Stimulated activated CD8-positive, alpha-beta memory T cell treated with anti-CD3 and anti-CD28 coated beads, Interleukin-4, amount 100 ng/mL, for 4 hours (primary cell): ENCODE measurements at places on chromosomes 12 and 14.

DNA sequence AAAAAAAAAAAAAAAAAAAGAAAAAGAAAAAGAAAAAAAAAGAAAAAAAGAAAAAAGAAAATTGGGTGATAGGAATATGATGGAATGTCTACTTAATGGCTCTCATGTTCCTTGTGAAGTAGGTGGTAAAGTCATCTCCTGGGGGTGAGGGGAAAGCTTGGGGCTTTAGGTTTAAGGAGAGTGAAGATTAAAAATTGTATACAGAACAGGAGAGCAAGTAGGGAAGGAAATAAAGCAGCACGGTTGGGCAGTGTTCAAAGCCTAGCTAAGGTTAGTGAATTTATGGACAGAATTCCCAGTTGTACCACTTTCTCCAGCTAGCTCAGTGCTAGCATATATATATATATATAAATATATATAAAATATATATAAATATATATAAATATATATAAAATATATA, 40.0 kb upstream of the SLC2A13 start:
- no peak for DNase-seq

- DNase-seq, result no peak
Measured at GRCh38 chr14:61196034-61196433, 85.1 kb downstream of the TMEM30B start.

GRCh38 chr12:11568762-11569478, 80.6 kb upstream of the ETV6 start:
- no peak for DNase-seq

GRCh38 chr14:34098045-34098984, 147.4 kb upstream of the EGLN3 start:
- DNase-seq, result no peak

DNA sequence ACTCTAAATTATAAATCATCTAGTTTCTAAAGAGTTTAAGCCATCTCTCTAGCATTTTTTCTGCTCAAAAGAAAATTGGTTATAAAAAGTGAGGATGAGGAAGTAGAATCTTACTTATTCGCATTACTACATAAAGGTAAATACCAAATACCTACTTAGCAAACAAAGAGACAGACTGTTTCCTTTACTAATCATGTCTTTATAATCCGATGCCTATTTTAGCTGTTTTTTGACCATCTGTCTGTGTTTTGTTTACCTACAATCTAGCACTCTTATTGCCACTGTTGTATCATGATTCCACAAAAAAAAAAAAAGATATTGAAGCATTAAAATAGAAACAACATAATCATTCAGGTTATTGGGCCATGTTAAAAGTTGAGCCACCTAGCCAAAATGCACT, 396.2 kb downstream of the PAWR start:
- no peak for DNase-seq

- peak; percentile 40 for DNase-seq
Measured at GRCh38 chr12:107317751-107318555, 224.6 kb upstream of the CRY1 start.

GRCh38 chr14:104680056-104680805, 9.2 kb upstream of the INF2 start:
- DNase-seq, result no peak

GRCh38 chr14:50237427-50237826, 6.0 kb upstream of the SOS2 start:
- no peak for DNase-seq

DNA sequence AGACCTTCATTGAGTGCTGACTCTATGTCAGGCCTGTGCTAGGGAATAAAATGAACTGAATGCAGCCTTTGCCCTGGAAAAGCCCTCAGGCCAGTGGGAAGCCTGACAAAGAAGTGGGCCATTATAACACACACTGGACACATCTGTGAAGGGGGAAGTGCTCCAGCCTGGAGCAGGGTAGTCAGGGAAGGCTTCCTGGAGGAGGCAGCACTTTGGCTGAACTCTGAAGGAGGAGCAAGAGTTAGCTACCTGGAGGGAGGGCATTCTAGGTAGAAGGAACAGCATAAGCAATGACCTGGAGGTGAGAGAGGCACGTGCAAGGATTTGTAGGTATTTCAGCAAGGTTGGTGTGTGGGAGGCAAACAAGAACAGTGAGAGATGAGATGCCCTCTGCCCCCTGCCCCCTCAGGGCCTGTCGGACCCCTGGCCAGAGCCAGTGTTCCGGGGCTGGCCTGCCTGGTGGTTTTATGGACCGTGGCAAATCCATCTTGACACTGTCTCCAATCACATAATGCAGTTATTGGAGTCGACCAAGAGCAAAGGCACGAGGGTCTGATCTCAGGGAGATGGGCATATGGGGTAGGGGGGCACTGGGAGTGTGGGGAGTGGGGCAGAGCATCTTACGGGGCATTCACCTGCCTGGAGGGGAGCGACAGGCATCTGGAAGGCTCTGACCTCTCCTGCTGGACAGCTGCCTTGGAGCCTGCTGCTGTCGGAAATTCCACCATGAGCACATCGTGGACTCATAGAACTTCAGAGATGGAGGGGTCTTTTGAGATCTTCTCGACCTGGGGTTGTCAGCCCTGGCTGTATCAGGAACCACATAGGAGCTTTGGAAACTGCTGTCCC, 2.7 kb upstream of the FAM222A start:
- no peak for DNase-seq

DNA sequence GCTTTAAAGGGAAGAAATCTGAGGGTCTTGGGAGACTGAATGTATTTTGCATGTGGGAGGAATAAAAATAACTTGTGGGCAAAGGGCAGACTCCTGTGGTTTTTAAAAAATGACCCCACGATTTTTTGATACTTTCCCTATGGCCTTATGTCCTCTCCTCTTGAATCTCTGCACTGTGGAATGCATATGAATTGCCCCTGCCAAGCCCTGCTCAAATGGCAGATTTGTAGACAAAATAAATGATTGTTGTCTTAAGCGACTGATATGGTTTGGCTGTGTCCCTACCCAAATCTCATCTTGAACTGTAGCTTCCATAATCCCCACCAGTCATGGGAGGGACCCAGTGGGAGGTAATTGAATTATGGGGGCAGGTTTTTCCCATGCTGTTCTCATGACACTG, 223.8 kb downstream of the DACT1 start:
- no peak for DNase-seq

- DNase-seq, result no peak
Measured at GRCh38 chr12:113414519-113415038, 7.6 kb upstream of the SDSL start.

- no peak for DNase-seq
Measured at GRCh38 chr12:113347-113746, 46.8 kb downstream of the IQSEC3 start.

DNA sequence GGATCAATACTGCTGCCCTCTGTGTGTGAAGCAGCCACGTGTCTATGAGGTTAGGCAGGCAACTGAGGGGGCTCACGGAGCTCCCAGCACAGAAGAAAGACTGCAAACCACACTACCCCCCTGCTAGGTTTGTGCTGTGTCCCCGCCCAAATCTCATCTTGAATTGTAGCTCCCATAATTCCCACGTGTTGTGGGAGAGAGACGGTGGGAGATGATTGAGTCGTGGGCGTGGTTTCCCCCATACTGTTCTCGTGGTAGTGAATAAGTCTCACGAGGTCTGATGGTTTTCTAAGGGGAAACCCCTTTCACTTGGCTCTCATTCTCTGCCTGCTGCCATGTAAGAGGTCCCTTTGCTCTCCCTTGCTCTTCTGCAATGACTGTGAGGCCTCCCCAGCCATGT, 68.6 kb downstream of the ACTN1 start:
- DNase-seq, result no peak

DNA sequence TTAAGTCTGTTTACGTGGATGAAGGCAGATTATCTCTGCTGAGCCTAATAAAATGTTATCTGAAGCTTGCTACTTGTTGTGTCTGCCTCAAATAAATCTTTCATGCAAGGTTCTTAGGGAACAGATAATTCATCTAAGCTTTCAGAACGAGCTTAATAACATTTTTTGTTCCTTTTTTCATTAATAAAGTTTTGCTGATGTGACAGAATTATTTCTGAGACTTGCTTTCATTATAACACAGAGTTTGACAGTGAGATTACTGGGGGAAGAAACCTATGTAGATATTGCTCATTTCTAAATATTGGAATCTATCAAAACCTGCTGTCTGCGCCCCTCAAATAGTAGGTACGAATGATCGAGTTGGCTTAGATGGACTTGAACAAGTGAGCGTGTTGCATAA, 948.7 kb upstream of the SEL1L start:
- no peak for DNase-seq

- DNase-seq, result no peak
Measured at GRCh38 chr14:99971941-99972747, 93.1 kb upstream of the EVL start.

- no peak for DNase-seq
Measured at GRCh38 chr14:64468451-64468850, 3.2 kb downstream of the AKAP5 start.

GRCh38 chr14:83764656-83765599, 1765.0 kb upstream of the FLRT2 start:
- no peak for DNase-seq

DNA sequence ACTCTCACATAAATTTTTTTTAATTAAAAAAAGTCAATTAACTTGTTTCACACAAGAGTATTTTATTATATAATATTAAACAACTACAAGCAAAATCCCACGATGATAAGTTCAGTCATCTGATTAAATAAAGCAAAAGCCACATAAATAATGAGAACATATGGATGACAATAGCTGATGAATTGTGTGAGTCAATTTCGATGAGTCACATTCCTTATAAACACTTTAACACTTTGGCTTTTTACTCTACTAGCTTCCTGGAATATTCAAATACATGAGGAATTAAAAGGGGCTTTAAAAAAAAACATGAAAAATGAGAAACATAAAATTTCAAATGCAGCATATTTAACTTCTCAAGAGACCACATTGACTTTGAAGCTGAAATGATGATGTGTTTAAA, 95.3 kb downstream of the BCAT1 start:
- DNase-seq, result no peak

DNA sequence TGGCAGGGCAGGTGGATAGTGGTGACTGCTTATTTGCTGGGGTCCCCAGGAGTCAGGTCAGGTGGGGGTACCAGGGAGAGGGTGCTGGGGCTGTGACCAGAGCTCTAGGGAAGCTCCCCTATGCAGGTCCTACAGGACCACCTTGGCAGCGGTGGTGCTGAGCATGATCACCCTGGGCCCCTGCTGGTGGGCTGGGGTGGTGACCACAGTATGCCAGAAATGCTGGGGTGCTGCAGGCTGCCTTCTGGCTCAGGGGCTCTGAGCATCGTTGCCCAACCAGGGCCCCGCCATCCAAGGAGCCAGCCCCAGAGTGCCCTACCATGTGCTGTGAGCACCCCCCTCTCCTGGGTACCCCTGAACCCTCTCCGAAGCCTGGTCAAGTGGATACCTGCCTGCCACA, 17.5 kb upstream of the NUDT14 start:
- no peak for DNase-seq

GRCh38 chr12:1691123-1692007, 495 bp downstream of the ADIPOR2 start:
- no peak for DNase-seq

- no peak for DNase-seq
Measured at GRCh38 chr14:103820382-103820781, 27.0 kb downstream of the PPP1R13B start.

- no peak for DNase-seq
Measured at GRCh38 chr12:7073946-7074345, 13.4 kb downstream of the C1S start.

GRCh38 chr12:13147688-13148484, 44.4 kb upstream of the GSG1 start:
- no peak for DNase-seq

DNA sequence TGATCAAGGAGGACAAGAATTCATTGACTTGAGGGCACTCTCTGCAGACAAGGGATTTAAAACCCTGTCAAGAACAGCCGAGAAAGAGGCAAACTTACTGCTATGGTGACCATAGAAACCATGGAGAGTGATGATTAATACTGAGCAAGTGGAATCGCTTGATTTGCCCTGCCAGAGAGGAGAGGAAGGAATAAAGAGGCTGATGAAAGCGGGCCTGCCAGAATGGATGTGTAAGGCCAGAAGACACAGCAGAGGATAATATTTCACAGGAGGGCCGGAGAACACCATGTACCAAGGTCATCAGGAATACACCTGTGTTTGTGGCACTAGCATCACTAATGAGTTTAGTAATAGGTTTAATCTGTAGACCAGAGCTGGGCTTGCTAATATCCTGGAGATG, 221.8 kb upstream of the DCN start:
- DNase-seq, result no peak

- DNase-seq, result no peak
Measured at GRCh38 chr14:68828698-68829097, 35.8 kb upstream of the ZFP36L1 start.

DNA sequence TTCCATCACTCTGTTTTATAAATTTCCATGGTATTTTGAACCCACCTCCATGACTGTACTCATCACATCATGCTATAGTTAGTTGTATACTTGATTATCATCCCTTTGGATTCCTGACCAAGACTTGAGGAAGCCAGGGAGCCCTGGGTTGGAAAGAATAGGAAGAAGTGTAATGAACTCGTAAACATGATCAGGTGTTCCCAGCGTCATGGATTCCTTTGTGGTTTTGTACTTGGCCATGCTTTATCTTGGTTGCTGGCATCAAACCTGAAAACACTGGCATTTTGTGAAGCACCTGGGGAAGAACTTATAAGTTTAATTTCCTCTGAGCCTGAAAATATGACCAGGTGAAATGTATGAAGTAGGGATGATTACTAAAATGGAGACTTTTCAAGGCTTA, 76.4 kb downstream of the CHST11 start:
- no peak for DNase-seq

DNA sequence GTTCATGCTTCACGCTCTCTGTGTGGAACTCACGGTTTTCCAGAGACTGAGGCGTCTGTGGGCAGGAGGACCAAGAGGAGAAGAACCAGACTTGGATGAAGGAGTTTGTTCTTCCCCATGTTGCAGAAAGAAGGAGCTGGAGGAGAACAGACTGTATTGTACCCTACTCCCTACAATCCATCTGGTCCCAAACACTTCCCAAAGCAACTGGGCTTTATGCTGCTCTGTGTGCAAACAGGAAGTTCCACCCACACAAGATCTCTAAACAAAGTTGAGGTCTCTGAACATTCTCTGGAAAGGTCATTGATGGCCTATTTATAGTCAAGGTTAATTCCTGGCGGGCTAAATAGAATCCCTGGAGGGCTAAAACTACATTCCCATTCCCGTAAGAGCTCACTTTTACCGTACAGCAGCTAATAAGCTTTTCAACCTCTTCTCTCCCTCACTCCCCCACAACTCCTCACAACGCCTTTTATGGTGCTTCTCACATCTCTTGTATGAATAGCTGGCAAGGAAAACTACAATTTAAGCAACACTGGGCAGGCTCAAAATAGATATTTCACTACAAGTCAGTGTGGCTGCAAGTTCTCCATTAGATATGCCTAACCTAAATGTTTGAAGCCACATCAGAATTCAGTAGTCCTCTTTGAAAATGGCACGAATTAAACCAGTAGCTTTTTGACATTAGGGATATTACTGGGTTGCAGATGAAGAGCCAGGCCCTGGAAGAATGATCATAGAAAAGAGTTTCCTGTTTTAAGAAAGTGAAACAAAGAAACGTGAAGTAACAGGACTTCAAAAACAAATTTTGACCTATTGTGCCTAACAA, at the start of gene A2M:
Gene A2M, minus strand, starts transcription at position 189 of the 829 bp plus-strand sequence. Its CDS starts 70 bp downstream, at position 119.
- DNase-seq, result no peak
